ENCODE measurements at places on chromosomes 16 and 17.
A peak's percentile ranks its signal among the peaks of the same experiment; 100 is the strongest.

- no peak for DNase-seq
These were observed 25.5 kb upstream of the SSTR2 start for GRCh38 chr17:73139296-73139695.

GRCh38 chr16:66774981-66775380 is 23.6 kb upstream of the DYNC1LI2 start:
- DNase-seq = no peak

- DNase-seq = no peak
These were observed 18.0 kb upstream of the HSBP1 start for GRCh38 chr16:83789642-83790401.

- no peak for DNase-seq
These were observed 39.5 kb downstream of the ZCCHC14 start for GRCh38 chr16:87453326-87453725.

- DNase-seq = peak; percentile 40
These were observed 1.8 kb downstream of the PRR29 start for GRCh38 chr17:63999680-64000531.

DNA sequence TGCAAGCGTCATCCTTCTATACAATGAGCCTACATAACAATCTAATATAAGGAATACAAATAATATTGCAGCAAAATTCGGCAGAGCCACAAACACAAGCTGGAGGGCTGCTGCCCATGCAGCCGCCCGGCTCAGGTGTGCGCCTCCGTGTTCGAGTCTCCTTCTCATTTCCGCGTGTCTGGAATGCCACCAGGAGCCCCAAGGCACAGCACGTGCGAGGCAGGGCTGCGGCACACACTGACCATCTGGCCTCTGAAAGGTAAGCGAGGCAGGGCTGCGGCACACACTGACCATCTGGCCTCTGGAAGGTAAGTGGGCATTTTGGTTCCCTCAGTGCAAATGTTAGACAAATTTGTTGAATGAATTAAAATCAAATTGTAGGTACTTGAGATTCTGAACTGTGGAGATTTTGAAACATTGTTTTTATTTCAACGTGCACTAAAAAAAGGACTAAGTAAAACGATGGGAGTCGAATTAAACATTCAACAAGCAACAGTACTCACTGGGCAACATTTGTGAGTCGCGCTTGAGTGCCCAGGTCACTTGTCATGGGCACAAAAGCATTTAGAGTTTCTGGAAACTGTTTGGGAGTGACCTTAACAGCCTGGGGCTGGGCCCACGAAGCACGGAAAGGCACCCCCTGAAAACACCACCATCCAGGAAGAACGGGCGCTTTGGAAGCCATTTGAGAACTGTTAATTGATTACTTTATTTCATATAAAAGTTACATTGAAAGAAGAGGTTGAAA is 37.4 kb downstream of the ZDHHC7 start:
- DNase-seq = no peak
